Spleen (tissue), 13 donors: ENCODE measurements at places on chromosomes 13 and 19. TPM values are rescaled to one million over a fixed set of nuclear protein-coding genes. Genes with fewer than 3 reads are reported as not detected.

GRCh38 chr19:54325631-54326030, 12.7 kb upstream of the LILRA5 start:
- peak overlapping the region; percentile 34 for H3K27ac ChIP-seq
- DNase-seq, result no peak
- H3K27me3 ChIP-seq, result no peaks in the 10 kb centered on the region
- peaks cover 42% of the 10 kb centered on the region for H3K4me1 ChIP-seq
- H3K4me3 ChIP-seq, result no peak overlapping the region

DNA sequence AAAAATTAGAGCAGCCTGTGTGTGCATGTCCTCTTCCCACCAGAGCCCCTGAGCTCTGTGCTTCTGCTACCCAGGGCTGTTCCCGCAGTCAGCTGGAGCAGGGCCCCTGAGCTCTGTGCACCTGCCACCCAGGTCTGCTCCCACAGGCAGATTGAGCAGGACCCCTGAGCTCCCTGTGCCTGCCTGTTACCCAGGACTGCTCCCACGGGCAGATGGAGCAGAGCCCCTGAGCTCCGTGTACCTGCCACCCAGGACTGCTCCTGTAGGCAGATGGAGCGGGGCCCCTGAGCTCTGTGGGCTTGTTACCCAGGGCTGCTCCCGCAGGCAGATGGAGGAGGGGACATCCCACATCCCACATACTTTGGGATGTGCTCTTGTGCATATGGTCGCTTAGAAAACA, 186.8 kb upstream of the SOX1 start:
- no peaks in the 10 kb centered on the region for H3K4me1 ChIP-seq
- H3K27me3 ChIP-seq, result no peaks in the 10 kb centered on the region
- H3K27ac ChIP-seq, result no peak overlapping the region

DNA sequence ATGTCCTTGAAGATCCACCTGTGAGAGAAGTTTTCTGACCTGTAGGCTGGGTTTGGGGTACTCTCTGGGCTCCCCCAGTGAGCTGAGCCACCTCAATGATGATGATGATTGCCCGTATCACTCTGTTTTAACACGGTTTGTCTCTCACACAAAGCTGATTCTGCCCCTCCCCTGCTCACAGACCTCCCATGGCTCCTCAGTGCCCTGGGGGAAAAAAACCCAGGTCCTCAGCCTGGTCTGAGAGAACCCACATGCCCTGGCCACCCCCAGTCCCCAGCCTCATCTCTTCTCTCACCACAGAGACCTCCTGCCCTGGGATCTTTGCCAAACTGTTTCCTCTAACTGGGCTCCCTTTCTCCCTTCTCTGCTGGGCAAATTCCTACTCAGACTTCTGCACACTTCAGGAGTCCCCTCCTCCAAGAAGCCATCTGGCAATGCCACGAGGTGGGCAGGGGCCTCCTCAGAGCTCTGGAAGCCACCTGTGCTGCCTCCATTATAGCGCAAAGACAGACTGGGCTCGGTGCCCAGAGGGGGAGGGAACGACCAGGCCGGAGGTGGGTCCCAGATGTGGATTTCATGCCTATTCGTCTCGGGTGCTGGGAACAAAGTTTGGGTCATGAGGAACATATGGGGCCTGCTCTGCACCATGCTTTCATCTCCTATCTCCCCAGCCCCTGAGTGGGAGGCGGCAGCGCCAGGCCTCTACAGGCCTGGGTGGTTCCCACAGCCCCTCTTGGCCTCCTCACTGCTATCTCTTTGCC, 8.5 kb upstream of the CA11 start:
- no peaks in the 10 kb centered on the region for H3K36me3 ChIP-seq
- no peaks in the 10 kb centered on the region for H3K27me3 ChIP-seq
- no peak overlapping the region for H3K27ac ChIP-seq
- H3K4me1 ChIP-seq, result peaks cover 3% of the 10 kb centered on the region
- H3K4me3 ChIP-seq, result no peak overlapping the region

GRCh38 chr19:48969276-48970138, 4.4 kb downstream of the FTL start:
- peak; percentile 82 for DNase-seq
- H3K27ac ChIP-seq, result no peak overlapping the region
- no peaks in the 10 kb centered on the region for H3K27me3 ChIP-seq
- H3K36me3 ChIP-seq, result peaks cover 79% of the 10 kb centered on the region
- no peak overlapping the region for H3K4me3 ChIP-seq

- peaks cover 67% of the 10 kb centered on the region for H3K36me3 ChIP-seq
- no peak overlapping the region for H3K27ac ChIP-seq
- no peaks in the 10 kb centered on the region for H3K27me3 ChIP-seq
- no peaks in the 10 kb centered on the region for H3K4me1 ChIP-seq
Measured at GRCh38 chr19:3203805-3204645, 18.3 kb downstream of the NCLN start.

GRCh38 chr13:98541701-98542203, 35.2 kb downstream of the STK24 start:
- no peak overlapping the region for H3K4me3 ChIP-seq
- DNase-seq, result no peak
- peaks cover 95% of the 10 kb centered on the region for H3K4me1 ChIP-seq
- H3K27me3 ChIP-seq, result no peaks in the 10 kb centered on the region

KIR3DL1 gene
- polyA plus RNA-seq, result 0.12 TPM

CEP89 gene
- polyA plus RNA-seq, result 9.0 TPM

GNG7 gene
- polyA plus RNA-seq, result 17.3 TPM

ZNF583 gene
- polyA plus RNA-seq, result 1.3 TPM

EMP3 gene
- polyA plus RNA-seq, result 122 TPM

SHD gene
- not detected for polyA plus RNA-seq

ZNF358 gene
- 30.6 TPM for polyA plus RNA-seq

ZNF724 gene
- 0.49 TPM for polyA plus RNA-seq
